ENCODE measurements at places on chromosomes 16 and 17. TPM values are rescaled to one million over a fixed set of nuclear protein-coding genes. Genes with fewer than 3 reads are reported as not detected.

The MT1H gene
- total RNA-seq = 0.70 TPM

The HSD17B2 gene
- not detected for total RNA-seq

The SNX20 gene
- 55.4 TPM for total RNA-seq

The P2RX1 gene
- 0.43 TPM for total RNA-seq

The LGALS9C gene
- 0.19 TPM for total RNA-seq

The KRT24 gene
- total RNA-seq = not detected

The NOXO1 gene
- total RNA-seq = not detected

The OTOA gene
- not detected for total RNA-seq

The SCARF1 gene
- total RNA-seq = 2.7 TPM

The GCGR gene
- not detected for total RNA-seq

The CBFA2T3 gene
- total RNA-seq = not detected

The CENPX gene
- total RNA-seq = 83.0 TPM

The TMEM204 gene
- 15.5 TPM for total RNA-seq

The BCO1 gene
- total RNA-seq = not detected

The SLC38A7 gene
- 5.4 TPM for total RNA-seq

The PIPOX gene
- total RNA-seq = 1.5 TPM

The EPN3 gene
- not detected for total RNA-seq

The RNF112 gene
- total RNA-seq = 0.86 TPM

The CFAP119 gene
- 4.9 TPM for total RNA-seq
